ENCODE measurements at places on chromosomes 1 and 21.

DNA sequence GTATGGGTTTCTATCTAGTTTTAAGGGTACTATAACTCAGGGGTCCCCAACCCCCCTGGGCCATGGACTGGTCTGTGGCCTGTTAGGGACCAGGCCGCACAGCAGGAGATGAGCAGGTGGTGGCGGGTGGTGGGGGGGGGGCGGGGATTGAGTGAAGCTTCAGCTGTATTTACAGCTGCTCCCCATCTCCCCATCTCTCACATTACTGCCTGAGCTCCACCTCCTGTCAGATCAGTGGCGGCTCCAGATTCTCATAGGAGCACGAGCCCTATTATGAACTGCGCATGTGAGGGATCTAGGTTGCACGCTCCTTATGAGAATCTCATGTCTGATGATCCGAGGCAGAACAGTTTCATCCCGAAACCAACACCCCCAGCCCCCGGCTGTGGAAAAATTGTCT, 95.1 kb upstream of the SLC45A1 start:
- DNase-seq, result no peak

DNA sequence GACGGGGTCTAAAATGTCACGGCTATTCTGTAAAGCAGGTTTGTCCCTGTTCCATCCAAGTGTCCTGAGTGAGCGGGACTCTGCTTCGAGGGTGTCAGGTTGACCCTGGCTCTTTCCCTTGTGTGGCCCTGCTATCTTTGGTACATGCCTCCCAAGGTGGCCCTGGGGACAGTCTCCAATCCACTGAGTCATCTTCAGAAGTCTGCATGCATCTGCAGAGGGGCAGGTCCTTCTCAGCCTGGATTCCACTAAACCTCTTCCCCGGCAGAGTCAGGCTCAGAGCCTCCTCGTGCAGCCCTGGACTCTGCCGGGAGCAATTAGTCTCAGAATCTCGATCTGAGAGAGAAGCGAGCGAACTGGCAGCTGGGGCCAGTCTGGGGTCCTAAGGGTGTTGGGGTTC, 50.1 kb upstream of the KCNJ15 start:
- no peak for DNase-seq

DNA sequence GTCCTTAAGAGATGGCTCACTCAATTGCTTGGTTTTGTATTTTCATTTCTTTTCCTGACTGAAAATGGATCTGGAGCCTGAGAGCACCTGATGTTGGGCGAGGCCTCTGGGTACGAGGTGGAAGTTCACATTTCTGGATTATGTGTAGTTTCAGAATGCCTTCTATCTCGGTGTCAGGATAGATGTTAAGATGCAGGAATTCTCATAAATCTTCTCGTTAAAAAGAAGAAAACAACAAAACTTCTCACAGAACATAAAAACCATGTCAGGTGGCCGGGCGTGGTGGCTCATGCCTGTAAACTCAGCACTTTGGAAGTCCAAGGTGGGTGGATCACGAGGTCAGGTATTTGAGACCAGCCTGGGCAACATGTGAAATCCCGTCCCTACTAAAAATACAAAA, 101.8 kb downstream of the RHOU start:
- DNase-seq, result no peak

- DNase-seq, result peak; percentile 88
Observed at GRCh38 chr1:169115891-169116585, 9.5 kb downstream of the ATP1B1 start.

GRCh38 chr1:119917304-119918055, 21.2 kb upstream of the ADAM30 start:
- no peak for DNase-seq

- DNase-seq, result no peak
Observed at GRCh38 chr1:93740157-93740556, 58.5 kb upstream of the BCAR3 start.

- DNase-seq, result peak; percentile 59
Observed at GRCh38 chr1:202821467-202821866, 10.7 kb downstream of the PCAT6 start.

DNA sequence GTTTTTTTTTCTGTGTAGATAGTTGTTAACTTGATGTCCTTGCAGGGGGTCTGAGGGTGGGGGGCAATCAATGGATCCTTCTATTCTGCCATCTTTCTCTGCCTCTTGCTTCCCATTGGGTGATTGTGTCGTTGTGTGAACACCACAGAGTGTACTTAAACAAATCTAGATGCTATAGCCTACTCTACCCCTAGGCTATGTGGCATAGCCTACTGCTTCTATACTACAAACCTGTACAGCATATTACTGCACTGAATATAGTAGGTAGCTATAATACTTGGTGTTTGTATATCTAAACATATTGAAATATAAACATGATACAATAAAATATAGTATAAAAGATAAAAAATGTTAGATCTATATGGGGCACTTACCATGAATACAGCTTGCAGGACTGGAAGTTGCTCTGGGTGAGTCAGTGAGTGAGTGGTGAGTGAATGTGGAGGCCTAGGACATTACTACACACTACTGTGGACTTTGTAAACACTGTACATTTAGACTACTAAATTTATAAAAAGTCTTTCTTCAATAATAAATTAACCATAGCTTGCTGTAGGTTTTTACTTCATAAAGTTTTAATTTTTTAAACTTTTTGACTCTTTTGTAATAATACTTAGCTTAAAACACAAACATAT, 105.4 kb downstream of the CENPF start:
- DNase-seq, result peak; percentile 67

DNA sequence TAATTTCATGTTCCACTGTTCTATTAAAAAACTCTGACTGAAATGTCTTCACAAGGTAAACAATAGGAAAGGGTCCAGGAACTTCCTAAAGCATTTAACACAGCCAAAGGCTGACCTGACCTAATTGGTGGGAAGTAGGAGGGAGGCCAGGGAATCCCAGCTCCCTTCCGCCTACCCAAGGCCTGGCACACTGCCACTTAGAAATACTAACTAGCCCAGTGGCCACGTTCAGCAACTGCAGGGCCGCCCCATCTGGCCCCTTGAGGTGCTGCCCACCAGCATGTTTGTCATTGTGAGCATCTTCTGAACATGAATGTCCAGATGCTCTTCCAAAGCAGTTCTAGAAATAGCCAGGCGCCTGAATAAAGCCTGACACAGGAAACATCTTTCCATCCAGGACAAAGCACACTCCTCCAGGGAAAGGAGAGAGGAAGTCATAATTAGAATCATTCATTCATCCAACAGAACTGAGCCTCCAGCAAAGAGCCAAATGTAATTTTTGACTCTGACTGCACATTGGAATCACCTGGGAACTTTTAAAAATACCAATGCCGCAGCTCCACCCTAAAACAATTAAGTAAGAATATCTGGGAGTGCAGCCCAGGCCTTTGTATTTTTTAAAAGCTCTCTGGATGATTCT, 44.6 kb upstream of the BCL9 start:
- DNase-seq, result peak; percentile 42

DNA sequence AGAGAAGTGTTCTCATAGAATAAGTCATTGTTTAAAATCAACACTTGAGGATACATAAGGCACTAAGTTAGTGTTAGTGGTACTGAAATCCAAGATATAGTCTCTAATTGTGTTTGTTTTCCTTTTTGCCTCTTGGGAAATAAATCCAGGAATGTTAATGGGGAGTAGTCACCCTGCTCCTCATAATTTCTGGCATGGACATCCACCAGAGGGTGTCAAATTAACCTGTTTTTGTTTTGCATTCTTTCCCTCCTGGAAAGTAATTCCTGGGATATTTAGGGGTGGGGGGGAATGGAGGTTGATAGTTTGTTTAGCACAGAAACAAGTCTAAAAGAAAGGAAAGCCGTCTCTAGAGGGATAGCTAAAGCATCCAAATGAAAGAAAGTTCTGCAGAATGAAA, 87.8 kb upstream of the MAP1LC3C start:
- DNase-seq, result no peak

GRCh38 chr1:147760481-147761260, at the start of gene GJA5:
GJA5 (minus strand) TSS chr1:147760602; CDS start chr1:147759238, 1,364 bp downstream.
- peak; percentile 9 for DNase-seq

DNA sequence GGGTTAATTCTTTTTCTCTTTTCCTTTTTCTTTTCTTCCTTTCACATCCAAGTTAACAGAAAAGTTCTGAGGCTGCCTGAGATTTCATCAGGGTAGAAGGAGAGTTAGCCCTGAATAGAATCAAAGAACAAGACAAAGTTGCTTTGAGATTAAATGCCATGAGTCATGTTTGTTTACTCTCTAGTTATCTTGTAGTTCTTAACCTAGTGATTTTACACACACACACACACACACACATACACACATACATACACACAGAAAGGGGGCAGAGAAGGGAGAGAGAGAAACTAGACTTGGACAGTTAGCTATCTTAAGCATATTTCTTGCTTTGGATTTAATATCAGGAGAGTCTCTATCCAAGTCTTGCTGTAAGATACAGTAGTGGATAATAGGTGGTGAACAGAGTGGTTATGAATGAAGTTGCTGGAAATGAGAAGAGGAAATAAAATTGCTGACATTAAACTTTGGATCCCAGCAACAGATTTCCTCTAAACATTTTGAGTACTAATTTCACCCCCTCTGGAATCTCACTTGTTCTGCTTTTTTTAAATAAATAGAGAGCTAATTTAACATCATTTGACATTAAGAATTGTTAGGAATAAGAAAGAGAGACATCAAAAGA, 19.9 kb downstream of the PLA2G4A start:
- peak; percentile 42 for DNase-seq

GRCh38 chr1:56507925-56508522, 71.3 kb downstream of the PLPP3 start:
- DNase-seq, result no peak

GRCh38 chr1:21305900-21306189, 15.6 kb upstream of the ECE1 start:
- no peak for DNase-seq

DNA sequence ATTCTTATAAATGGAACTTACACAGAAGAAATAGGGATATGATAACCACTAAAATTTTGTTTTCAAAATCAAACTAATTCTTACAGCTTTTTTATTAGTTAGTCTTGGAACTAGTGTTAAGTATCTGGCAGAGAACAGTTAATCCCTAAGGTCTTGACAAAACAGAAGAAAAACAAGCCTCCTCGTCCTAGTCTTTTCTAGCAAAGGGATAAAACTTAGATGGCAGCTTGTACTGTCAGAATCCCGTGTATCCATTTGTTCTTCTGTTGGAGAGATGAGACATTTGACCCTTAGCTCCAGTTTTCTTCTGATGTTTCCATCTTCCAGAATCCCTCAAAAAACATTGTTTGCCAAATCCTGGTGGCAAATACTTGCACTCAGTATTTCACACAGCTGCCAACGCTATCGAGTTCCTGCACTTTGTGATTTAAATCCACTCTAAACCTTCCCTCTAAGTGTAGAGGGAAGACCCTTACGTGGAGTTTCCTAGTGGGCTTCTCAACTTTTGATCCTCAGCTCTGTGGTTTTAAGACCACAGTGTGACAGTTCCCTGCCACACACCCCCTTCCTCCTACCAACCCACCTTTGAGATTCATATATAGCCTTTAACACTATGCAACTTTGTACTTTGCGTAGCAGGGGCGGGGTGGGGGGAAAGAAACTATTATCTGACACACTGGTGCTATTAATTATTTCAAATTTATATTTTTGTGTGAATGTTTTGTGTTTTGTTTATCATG, 42.3 kb upstream of the LAMC2 start:
- peak; percentile 52 for DNase-seq

DNA sequence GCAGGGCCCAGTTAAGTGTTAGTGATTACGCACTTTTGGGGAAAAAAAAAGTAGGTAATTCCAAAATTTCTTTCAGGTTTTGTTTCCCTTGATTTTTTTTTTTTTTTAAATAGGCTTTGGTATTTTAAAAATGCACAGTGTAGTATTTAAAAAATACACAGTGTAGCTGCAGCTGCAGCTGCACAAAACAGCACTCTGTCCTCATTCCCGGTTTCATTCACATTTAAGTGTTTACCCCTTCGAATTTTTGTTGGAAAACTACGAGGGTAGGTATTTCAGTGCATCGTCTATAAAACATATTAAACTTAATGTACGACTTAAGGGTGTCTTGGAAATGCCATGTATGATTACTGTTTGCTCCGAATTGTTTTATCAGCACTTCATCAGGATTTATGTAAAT, 3.4 kb downstream of the NEK7 start:
- DNase-seq, result no peak

DNA sequence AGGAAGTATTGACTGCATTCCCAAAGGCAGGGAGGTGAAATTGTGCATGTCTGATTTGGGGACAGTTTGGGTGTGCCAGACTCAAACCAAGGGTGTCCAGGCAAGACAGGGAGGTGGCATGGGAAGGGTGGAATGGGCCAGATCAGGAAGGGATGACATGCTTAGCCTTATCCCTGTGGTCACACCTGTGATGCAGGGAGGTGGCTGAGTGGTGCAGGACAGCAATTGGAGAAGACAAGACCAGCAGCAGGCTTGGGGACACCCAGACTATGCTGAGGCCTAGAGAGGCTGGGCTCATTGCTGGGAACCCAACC, 4.0 kb downstream of the FOXO6 start:
- no peak for DNase-seq

- no peak for DNase-seq
Observed at GRCh38 chr1:179929955-179930798, 24.4 kb upstream of the CEP350 start.

DNA sequence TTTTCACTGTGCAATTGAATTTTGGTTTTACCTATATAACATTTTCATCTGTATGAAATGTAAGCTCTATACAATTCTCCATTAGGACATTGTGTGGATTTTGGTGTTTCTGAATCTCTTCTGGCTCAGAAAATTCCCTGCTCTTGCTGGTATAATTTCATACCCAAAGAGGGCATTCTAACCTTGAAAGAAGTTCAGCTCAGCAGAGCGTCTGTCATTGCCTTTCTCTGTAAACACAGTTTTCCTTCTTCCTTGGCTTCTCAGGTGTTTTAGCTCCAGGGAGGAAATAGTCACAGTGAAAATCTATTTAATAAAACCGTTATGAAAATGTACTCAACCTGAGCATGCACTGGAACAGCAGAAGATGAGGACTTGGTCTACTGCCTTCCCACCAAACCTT, 16.0 kb downstream of the DISC1 start:
- DNase-seq, result no peak

DNA sequence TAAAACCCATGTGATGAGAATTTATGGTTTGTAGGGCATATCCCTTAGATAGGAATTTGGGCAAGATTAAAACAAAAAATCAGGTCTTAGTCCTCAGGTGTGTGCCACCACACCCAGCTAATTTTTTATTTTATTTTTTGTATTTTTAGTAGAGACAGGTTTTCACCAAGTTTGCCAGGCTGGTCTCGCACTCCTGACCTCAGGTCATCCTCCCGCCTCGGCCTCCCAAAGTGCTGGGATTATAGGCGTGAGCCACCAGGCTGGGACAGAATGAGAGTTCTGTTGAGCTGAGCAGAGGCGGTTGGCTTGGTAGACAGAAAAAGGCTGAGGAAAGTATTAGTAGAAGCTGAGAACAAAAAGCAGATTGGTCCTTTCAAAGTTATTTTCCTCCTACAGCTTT, 43.8 kb upstream of the EDARADD start:
- DNase-seq, result no peak

DNA sequence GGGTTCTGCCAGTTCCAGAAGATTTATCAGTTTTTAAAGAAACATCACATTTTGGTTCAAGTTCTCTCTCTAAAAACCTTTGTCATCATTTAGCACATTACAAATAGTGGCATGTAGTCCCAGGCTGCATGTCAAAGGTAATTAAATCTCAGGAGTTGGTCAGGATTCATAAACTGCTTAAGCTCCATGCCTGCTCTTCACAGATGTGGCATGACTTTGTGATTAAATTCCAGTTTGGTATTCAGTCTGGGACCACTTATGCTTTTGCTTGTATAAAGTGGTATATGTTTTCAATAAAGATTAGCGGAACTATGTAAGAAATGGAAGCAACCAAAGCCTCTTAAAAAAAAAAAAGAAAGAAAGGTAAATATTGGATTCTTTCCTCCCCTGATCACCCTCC, 408.0 kb downstream of the DISC1 start:
- no peak for DNase-seq

- DNase-seq, result no peak
Observed at GRCh38 chr1:203477748-203478147, 2.1 kb downstream of the PRELP start.
